ENCODE measurements at places on chromosomes 11 and 22. TPM values are rescaled to one million over a fixed set of nuclear protein-coding genes. Genes with fewer than 3 reads are reported as not detected.

Gene MTA2
- 79.0 TPM for total RNA-seq

Gene ZNRD2
- 41.4 TPM for total RNA-seq

Gene TBX10
- total RNA-seq, result not detected

Gene VSIG10L2
- total RNA-seq, result 0.23 TPM

Gene RTN4R
- total RNA-seq, result 7.6 TPM

Gene KIAA1671
- 27.3 TPM for total RNA-seq

Gene GLYATL2
- total RNA-seq, result 0.82 TPM

Gene SLC25A18
- total RNA-seq, result 0.53 TPM

Gene MUC2
- under 0.01 TPM for total RNA-seq
